ENCODE measurements at places on chromosomes 7 and 10.
A peak's percentile ranks its signal among the peaks of the same experiment; 100 is the strongest.

DNA sequence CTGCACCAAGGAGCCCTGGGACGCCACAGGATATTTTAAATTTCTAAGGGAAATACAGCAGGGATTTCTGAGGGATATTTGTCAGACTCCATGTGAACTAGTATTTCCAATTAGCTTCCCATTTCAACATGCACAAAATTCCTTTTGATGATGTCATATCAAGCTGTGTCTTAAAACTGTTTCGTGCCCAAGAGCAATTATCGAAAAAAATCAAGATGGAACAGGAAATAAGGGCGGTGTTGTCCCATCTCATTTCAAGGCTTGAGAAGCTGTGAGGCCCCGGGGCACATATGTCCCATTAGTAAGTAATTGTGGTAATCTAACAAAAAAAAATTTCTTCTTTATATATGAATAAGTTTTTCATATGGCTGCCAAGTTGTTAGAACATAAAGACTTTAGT is 47.4 kb downstream of the PPP1R17 start:
- DNase-seq = no peak

- DNase-seq = no peak
Measured at GRCh38 chr7:114047889-114048288, 129.1 kb upstream of the PPP1R3A start.

DNA sequence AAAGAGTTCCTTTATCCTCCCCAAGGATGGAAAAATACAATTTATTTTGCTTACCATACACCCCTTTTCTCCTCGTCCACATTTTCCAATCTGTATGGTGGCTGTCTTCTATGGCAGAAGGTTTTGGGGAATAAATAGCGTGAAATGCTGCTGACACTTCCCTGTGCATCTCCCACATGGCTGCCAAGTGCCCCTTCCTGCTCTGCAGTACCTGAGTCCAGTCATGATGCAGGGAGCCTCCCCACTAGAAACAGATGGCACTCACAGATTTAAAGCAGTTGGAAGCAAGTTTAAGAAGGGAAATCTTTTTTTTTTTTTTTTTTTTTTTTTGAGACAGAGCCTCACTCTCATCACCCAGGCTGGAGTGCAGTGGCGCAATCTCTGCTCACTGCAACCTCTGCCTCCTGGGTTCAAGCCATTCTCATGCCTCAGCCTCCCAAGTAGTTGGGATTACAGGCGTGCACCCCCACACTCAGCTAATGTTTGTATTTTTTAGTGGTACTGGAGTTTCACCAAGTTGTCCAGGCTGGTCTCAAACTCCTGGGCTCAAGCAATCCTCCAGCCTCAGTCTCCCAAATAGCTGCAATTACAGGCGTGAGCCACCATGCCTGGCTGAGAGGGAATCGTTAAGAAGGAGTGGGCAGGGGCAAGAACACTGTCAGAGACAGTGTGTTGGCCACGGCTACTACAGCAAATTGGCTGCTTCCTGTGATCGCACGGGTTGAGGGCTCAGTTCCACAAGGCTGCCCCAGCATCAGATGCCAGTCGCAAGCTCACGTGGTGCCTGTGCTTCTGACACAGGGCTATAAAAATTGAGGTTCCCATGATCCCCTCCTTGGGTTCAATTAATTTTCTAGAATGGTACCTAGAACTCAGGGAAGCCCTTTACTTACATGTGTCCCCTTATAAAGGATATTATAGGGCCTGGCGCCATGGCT is 5.3 kb upstream of the PILRA start:
- DNase-seq = peak; percentile 51

DNA sequence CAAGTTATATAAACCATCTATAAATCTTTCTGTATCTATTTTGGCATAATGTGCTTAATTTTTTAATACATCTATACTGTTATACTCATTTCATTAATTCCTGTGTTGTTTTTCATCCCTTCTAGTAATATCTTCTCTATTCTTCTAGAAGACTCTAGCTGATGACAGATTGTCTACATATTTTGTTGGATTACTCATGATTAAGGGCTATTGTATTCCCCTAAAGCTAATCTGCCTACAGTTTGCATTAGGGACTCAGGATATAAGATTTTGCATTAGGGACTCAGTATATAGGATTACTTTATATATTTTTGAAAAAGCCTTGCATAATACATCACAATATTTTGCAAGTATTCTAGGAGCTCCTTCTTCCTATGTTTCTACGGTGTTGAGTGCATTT is 8.3 kb upstream of the SEMA3A start:
- no peak for DNase-seq

DNA sequence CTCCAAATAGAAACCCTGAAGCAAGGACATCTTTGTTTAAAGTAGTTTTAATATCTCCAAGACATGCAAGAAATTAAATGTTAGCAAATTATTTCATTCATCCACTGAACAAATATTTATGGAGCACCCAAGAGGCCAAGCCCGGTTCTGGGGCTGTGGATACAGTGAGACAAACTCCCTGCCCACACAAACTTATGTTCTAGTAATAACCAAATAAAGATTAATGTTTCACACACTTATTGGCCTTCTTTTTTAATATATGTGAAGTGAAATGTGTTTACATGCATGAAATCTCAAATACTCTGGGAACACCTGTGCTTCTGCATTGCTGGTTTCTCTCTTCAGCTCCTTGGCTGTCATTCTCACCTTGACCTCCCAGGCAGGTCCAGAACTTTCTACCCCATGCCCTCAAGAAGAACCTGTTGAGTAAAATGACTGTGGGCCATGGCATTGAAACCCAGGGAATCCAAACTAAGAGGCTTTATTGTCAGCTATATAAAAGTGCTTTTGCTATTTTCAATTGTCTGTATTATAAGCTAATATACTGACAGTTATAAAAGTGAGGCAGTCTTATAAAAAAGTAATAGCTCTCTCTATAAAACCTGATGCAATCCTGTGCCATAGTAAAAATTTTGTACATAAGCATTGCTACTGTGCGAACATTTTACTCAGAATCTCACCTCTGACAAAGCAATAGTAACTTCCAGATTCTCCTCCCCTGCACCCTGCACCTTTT is 43.7 kb downstream of the SVIL start:
- no peak for DNase-seq

DNA sequence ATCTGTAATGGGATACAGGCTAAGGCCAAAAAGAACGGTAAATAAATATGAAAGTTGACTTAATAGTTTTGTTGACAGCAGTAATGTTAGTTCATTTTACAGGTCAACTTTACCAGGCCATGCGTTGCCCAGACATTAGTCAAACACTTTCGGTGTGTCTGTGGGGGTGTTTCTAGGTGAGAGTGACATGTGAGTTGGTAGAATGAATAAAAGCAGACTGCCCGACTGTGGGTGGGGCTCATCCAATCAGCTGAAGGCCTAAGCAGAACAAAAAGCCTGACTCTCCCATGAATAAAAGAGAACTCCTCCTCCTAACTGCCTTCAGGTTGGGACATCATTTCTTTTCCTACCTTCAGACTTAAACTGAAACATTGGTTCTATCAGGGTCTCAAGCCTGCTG is 132.3 kb downstream of the MTPAP start:
- no peak for DNase-seq

DNA sequence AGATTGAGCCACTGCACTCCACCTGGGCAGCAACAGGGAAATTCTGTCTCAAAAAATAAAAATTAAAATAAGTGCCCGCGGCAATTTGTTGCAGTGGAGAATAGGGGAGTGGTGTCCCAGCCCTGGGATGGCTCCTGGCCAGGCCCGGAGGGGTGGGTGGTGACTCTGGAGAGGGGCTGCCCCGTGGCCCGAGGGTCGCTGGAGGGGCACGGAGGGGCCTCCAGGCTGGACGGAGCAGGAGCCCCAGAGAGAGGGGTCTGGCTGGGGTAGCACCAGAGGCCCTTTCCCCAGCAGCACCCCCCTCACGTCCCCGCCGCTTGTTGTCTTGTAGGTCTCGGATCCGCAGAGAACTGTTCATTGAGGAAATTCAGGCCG is 38.6 kb upstream of the SH2B2 start:
- no peak for DNase-seq

GRCh38 chr10:133019191-133019590 is 68.5 kb upstream of the ADGRA1 start:
- no peak for DNase-seq

DNA sequence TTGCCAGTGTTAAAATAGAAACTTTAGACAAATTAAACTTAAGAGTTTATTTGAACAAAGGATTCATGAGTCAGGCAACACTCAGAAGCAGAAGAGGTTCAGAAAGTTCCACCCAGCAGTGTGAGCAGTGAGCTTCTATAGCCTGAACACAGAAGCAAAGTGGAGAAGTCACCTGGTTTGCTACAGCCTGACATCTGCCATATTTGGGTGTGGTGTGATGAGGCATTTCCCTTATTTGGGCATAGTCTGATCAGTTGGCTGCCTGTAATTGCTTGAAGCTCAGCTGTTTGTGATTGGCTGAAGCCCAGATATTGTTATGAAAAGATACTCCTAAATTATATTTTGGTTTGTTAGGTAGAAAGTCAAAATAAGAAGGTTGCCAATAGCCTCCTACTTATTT is 39.1 kb downstream of the VWC2 start:
- DNase-seq = no peak

DNA sequence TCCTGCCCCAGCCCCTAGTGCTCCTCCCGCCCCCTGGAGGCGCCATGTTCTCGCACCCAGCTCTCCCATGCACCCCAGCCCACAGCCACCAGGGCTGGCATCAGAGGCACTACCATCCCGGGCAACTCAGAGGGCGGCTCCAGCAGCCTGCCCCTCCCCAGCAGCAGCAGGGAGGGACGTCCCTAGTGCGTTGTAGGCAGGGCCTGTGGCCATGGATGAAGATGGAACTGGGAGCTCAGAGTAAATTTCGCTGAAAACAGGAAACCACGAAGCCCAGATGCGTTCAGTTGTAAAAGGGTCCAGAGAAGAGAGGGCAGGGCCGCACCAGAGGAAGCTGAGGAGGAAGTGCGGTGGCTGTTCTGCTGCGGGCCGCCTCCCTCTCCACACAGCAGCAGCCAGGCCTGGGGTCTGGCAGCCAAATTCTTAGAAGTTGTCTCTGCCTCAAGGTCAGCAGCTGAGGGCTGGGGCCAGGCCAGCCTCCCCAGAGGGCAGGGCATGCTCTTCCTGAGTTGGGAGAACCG is 24.6 kb downstream of the VSIR start:
- DNase-seq = peak; percentile 86

DNA sequence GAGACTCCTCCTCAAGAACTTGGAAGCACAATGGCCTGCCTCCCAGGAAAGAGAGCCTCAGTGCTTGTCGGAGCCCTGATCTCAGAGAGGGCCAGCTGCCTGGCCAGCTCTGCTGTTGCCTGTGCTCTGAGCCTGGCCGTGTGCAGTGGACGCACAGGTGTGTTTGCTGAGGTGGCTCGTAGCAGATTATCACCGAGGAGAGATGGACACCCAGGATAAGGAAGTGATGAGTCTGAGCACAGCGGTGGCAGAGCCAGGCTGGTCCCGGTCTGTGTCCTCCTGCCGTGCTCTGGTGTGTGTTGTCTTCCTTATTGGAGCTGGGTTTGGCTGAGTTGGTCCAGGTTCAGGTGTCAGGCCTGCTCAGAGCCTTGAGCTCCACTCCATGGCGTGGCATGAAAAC is 208.5 kb downstream of the EBF3 start:
- peak; percentile 23 for DNase-seq

DNA sequence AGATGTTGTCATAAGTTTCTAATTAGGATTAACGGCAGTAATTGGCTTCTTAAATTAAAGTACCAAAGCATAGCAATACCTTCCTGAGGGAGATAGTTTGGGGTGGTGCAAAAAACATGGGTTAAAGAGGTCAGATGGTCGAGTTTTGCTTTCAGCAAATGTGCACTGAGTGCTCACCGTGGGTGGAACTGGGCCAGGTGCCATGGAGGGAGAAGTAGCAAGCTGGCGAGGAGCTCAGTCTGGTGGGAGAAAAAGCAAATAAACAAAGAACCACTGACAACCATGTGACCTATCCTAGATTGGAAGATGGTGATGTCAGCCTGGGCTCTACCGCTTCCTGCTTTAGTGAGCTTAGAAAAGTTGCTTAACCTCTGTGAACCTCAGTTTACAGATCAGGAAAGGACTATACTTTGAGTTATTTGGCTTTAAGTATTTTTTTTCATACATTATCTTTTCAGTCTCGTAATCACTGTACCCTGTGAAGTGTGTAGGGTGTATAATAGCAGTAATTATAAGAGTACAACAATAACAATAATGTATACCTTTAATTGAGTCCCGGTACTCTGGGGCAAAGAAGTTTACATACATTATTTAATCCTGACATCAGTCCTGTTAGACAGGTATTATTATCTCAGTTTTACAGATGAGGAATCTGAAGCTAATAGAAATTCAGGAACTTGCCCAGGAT is 69.0 kb upstream of the PDCD4 start:
- peak; percentile 79 for DNase-seq

- DNase-seq = no peak
Measured at GRCh38 chr7:351256-351655, 61.3 kb downstream of the FOXL3 start.

- DNase-seq = no peak
Measured at GRCh38 chr10:72252972-72253371, 20.8 kb upstream of the DDIT4 start.

GRCh38 chr10:104256335-104256961 is 1.8 kb downstream of the GSTO1 start:
- DNase-seq = no peak

GRCh38 chr7:27941522-27941921 is 201.6 kb downstream of the TAX1BP1 start:
- no peak for DNase-seq

DNA sequence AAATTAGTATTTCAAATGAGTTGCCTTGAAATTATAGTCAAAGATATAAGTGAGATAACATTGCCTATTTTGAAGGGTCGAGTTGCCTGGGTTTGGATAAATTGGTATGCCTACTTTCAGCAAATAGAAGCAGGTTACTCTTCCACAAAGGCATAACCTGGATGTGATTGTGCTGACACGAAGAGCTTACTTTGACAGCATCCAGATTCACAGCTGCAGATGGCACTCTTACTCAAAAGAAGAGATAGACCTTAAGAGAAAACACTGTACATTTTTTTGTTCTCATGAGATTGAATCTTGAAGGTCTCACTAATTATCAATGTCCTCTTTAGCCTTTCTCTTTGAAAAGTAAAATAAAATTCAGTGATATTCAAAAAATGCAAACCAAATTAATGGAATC is 1338.7 kb downstream of the REEP3 start:
- DNase-seq = no peak

DNA sequence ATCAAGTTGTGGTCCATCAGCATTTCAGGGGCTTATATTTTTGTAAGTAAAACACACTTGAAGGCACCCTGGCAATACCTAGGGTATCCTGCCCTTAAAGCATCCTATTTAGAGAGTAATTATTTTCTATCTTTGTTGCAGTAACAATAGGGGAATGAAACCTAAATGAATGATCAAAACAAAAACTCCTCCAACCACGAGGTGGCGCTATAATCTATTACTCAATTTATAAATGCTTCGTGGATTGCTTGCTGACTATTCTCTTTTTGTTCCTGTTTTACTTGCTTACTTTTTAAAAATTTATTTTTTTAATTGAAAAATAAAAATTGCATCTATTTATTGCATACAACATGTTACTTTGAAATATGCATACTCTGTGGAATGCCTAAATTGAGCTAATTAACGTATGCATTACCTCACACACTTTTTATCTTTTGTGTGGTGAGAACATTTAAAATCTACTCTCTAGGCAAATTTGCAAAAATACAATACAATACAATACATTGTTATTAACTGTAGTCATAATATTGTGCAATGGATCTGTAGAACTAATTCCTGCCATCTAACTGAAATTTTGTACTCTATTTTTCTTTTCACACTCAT is 147.7 kb upstream of the BMPER start:
- DNase-seq = no peak
